ENCODE measurements at places on chromosomes 12 and 14.

DNA sequence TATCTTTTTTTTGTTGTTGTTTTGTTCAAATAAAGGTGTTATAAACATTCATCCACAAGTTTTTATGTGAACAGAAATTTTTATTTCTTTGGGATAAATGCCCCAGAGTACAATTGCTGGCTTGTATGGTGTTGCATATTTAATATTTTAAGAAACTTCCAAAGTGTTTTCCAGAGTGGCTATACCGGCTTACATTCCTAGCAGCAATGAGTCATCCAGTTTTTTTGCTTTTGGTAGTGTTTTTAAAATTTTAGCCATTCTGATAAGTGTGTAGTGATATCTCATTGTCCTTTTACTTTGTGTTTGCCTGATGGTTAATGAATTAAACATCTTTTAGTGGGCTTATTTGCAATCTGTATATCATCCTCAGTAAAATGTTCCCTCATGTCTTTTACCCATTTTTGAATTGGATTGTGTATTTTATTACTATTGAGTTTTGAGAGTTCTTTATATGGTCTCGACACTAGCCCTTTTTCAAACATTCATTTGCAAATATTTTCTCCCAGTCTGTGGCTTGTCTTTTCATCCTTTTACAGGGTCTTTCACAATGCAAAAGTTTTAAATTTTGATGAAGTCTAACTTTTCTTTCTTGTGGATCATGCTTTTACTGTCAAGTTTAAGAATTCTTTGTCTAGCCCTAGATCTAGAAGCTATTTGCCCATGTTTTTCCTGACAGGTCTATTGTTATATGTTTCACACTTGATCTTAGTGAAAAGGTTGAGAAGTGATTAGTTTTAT lies 29.5 kb downstream of the PPP4R4 start:
- DNase-seq = no peak

- DNase-seq = no peak
Observed at GRCh38 chr14:71339650-71340415, 432.6 kb downstream of the PCNX1 start.

GRCh38 chr12:122374707-122375106 lies 47.8 kb downstream of the CLIP1 start:
- no peak for DNase-seq

DNA sequence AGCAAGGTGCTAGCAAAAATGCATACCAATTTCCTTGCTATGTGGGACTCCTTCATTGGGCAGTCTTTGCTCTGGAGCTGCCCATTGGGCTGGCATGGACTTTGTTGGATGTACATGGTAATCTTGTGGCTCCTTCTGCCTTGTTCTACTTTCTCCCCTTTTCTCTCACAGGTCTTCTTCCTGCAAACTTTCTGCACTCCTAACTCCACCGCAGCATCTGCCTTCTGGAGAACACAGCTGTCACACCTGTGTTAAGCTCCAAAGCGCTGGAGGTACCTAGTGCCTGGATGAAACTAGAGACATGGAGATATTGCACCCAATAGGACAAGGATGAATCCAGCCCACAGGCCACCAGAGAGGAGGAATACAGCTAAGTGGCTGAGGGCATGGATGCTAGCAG lies 60.7 kb upstream of the CCND2 start:
- no peak for DNase-seq

DNA sequence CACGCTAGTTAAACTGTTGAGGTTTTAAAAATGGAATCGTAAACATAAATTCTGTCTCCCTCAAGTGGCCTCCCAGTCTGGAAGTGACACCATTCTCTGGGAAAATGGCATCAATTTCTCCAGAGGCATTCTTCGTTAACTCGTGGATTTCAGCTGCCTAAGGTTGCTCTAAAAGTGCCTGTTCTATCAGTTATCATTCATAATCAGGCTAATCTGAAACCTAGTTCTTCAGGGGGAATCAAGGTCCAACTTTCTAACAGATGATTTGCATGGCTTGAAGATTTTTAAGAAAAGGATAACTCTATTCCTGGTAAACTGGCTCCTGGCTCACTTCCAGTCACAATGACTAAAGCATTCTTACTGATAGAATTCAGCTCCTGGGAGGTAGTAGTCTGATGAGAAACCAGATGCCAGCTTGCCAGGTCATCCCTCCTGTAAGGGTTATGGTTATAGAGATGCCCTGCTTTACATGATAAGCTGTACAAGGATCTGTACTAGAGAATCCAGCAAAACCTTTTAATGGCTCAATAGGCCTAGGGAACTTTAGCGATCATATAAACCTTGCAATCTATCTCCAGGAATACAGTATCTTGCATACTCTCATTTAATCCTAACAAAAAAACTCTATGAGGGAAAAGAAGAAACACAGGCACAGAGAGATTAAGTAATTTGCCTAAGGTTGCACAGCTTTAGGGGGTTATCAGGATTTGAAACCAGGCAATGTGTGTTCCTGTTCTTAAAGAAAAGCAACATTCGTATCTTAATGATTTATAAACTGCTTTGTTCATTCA lies 1.5 kb downstream of the L3HYPDH start:
- no peak for DNase-seq

GRCh38 chr12:105567061-105567460 lies 236.6 kb downstream of the C12orf75 start:
- no peak for DNase-seq

GRCh38 chr12:99278899-99279298 lies 368.7 kb upstream of the GARIN6 start:
- DNase-seq = no peak

DNA sequence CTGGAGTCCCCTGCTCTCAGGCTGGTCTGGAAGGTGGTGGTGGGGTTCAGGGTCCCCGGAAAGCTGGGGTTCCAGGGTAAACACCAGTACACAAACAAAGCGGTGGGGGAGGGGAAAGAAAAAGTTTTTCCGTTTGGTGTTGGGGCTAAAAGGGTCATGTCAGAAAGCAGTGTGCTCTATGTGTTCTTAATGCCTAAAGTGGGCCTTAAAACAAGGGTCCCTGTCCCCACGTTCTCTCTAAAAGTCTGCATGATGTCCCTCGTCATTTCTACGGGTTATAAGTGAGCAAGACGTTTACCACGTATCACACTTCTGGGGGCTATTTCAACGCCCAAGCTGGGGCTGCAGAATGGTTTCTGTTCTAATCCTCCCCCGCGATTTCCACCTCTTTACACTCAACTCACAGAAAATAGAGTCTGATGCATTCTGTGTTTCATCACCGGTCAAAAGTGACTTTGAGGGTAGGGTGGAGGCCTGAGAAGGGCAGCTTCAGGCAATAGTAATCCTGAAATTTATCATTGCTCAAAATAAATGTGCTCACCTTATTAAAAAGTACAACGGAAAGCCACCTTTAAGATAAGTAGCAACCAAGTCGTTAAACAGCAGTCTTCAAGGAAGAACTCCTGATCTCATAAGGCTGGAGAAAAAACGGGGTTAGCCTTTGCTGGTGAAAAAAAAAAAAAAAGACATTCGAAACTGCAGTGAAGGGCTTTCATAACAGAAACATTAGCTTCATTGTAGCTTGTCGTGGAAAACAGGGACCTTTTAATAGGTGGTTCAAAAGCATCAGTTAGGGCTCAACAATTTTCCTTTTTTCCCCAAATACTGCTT lies 63.9 kb upstream of the PTGR2 start:
- no peak for DNase-seq

GRCh38 chr12:61993734-61994345 lies 266.4 kb upstream of the USP15 start:
- DNase-seq = no peak

DNA sequence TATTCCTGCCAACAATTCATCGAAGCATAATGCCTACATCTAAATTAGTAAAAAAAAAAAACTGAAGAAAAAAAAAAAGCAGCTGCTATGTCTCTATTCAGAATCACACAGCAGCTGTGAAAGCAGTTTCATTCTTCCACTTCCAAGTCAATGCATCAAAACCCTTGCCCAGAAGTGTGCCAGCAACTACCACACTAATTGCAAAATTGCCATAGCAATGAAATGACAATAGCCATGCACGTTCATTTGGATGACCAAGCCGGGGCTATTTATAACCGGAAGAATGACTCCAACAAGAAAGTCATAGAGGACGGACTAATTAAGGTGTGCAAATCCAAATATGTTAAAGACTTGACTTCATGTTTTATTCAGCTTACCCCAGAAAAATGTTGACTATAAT lies 42.5 kb downstream of the SLC2A13 start:
- DNase-seq = no peak

DNA sequence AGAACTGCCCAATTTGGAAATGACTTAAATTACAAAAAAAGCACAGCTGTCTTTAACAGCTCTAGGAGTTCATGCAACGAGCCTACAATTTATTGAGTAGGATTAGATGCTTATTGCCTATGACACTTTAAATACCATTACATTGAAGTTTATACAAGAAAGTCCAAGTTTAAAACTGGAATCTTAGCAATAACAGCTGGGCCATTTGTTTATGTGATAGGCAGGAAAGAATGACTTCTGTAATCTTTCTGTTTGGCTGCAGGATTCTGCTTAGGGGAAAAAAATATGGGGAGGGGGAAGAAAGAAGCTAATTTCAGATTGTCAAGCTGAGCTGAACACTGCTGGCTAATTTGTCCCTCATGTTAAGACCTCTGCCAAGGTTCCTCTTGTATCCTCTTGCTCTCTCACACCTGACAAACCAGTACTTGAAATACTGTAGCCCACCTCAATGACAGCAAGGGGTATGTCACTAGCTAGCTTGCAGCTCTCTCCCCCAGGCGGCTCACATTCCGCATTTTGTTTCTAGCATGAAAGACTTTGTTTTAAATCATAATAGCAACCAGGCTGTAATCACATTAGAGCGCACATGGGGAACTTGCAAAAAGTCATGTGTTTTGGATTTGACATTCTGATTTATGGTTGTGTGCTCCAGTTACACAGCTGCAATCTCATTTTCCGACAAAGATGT lies 384.8 kb downstream of the BMP4 start:
- DNase-seq = no peak

GRCh38 chr12:99059824-99060511 lies 414.9 kb downstream of the APAF1 start:
- DNase-seq = no peak

- no peak for DNase-seq
Observed at GRCh38 chr14:26138764-26139445, 458.9 kb downstream of the NOVA1 start.

DNA sequence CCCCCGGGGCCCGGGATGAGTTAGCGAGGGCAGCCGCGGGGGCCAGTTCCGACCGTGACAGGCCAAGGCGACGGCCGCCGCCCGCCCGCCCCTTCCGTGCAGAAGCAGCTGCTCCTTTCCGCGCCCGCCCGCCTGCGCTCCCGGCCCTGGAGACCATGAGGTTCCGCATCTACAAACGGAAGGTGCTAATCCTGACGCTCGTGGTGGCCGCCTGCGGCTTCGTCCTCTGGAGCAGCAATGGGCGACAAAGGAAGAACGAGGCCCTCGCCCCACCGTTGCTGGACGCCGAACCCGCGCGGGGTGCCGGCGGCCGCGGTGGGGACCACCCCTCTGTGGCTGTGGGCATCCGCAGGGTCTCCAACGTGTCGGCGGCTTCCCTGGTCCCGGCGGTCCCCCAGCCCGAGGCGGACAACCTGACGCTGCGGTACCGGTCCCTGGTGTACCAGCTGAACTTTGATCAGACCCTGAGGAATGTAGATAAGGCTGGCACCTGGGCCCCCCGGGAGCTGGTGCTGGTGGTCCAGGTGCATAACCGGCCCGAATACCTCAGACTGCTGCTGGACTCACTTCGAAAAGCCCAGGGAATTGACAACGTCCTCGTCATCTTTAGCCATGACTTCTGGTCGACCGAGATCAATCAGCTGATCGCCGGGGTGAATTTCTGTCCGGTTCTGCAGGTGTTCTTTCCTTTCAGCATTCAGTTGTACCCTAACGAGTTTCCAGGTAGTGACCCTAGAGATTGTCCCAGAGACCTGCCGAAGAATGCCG lies 699 bp downstream of the MGAT2 start:
- DNase-seq = no peak

DNA sequence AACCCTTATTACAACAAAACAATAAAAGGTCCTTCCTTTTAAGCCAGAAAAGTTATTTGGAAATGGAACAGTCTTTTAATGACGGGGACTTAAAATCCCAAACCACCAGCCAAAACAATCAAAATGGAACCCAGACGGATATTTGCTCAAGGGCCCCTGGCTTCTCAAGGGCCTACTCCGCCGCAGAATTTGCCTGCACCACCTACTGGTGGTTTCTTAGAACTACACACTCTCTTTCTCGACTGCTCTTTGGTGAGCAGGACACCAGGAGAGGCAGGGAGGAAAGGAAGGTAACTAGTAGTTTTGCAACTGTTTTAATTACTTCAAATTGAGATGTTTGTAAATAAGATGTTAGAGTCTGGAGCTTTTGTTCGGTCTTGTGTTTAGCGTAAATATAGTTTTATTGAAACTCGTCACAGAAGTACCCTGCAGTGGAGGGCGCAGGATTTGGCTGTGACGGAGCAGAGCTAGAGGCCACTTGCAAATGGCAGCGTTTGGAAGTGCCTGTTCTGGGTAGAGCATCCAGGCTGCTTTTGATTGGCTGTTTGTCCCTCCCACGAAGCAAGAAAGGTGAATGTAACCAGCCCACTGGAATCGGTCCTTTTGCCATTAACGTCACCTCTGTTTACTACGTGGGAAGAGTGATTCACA lies 238.5 kb downstream of the CACNA1C start:
- DNase-seq = no peak

DNA sequence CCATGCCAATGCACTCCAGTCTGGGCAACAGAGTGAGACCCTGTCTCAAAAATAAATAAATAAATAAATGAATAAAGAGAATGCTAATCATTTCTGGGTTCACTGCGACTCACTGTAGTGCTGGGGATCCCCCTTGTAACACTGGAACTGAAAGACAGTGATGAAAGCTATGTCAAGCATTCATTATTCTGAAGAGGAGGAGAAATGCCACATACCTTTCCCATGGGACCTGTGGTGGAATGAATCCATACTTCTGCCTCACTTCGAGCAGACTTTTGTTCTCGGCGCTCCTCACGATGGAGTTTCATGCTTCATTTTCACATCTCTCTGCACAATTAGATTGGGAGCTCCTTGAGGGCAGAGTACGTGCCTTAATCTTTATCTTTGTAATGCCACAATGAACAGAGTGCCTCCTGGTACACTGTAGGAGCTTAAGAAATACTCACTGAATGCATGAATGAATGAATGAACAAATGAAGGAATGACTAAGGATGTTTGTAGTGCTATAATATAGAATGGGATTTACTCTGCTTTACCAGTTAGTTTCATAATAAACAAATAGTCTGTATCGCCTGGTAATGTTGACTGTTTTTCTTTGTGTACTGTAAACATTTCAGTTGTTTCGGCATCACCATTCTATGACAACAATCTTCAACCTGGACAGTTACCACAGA lies 45.8 kb downstream of the DRAM1 start:
- no peak for DNase-seq
